ENCODE measurements at places on chromosomes 2 and 18.

DNA sequence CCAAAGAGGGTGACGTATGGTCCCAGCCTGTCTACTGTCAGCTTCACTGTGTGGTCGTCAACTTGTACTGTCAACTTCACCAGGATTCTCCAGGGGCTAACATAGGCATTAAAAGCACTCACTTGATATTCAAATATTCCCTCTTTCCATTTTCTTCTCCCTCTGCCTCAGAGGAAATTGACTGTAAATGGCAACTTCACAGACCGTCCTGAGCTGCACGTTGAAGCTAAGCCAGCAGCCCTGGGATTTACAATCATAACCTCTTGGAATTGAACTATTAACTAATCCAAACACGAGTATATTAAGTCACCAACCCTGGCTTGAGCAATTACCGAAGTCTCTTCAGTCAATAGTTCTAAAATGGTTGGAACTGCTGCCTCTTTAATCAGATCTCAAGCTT is 38.5 kb downstream of the SLC4A3 start:
- DNase-seq: no peak

- DNase-seq: no peak
Measured at GRCh38 chr18:45760462-45761036, 36.6 kb downstream of the SLC14A1 start.

DNA sequence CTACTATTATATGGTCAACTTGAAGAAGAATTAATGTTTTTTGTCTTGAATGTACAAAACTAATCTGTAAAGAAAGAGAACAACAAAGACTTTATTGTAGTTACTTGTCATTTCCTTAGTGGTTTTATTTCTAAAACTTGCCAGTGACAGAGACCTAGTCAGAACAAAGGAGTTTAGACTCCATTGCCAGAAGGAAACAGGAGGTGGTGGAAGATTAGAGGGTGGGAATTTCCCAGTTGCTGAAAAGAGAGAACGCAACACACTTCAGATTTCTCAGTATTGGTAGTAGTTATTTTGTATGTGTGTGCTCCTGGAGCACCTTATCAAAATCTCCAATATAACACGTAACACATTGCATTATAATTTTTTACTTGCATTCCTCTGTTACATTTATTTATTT is 81.4 kb downstream of the CDCA7 start:
- no peak for DNase-seq

DNA sequence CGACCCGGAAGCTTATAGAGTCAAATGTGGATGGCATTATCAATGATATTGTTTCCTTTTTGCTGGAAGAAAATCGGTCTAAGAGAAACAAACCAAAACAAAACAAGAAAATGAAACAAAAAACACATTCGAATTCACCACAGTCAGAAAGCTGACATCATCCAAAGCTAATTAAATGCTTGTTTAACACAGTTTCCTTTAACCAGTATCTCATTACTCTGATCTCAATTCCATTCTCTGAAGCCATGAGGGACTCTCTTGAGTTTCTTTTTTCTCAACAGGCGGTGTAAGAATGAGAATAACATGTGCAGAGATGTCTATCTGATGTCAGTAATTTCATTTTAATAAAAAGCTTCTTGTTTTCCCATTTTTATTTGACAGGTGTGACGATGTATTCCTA is 1448.3 kb upstream of the DDX18 start:
- no peak for DNase-seq

DNA sequence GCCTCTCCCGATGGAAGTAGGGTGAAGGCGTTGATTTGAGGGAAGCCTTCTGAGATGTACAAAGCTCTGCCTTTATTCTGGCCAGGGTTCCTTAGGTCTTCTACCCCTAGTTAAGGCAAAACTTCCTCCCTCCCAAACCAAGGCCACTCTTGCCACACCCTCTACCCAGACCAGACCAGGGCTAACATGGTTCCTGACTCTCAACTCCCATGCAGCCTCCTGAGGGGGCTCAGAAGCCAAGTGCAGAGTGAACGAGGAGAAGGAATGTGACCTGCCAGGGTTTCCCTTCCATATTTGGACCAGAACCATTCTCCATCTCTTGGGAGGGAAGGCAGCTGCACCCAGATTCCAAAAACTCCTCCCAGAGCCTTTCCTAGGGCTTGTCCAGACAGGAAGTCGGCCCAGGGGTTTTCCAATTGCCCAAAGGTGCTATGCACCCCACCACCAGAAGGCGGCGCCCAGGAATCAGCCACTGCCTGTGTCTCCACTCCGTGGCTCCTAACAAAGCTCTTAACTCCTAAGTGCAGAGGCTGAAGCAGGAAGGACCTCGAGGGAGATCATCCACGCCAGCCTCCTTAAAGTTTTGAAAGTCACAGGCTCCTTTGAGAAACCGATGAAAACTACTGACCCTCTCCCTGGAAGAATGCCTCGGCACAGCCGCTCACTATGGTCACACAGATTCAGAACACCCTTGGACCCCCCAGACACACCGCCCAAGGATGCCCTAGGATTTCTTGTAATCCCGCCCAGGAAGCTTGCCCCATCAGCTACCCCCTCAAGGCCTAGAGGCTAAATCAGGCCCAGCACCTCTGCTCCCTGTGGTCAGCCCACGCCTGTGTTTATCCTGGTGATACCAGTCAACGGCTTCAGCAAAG is 157.8 kb downstream of the SMAD2 start:
- peak; percentile 60 for DNase-seq

- DNase-seq: peak; percentile 51
Measured at GRCh38 chr18:22207021-22207758, 37.8 kb downstream of the GATA6 start.

DNA sequence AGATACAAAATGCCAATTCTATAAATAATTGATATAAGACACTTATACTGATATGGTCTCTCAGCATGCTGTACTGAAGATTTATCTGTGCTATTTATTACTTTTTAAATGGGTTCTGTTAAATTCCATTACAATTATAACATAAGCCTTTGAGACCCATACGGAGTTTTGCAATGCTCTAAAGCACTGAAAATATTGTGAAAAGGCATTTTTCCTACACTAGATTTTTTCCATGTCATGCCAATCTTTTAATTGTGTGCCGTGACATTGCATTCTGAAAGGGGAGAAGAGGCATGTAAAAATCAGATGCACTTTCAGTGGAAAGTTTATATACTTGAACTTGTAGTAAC is 46.5 kb downstream of the EFEMP1 start:
- DNase-seq: peak; percentile 84

All from AG10803 (cell line).